Natural killer cell treated with Interleukin-12 subunit alpha and Interleukin-12 subunit beta and Interleukin-15 and Interleukin-18, amount 100 ng/mL, for 72 hours (primary cell): ENCODE measurements at places on chromosomes 2 and 18. TPM values are rescaled to one million over a fixed set of nuclear protein-coding genes. Genes with fewer than 3 reads are reported as not detected.

INO80C gene
- total RNA-seq, result 25.0 TPM

DNA sequence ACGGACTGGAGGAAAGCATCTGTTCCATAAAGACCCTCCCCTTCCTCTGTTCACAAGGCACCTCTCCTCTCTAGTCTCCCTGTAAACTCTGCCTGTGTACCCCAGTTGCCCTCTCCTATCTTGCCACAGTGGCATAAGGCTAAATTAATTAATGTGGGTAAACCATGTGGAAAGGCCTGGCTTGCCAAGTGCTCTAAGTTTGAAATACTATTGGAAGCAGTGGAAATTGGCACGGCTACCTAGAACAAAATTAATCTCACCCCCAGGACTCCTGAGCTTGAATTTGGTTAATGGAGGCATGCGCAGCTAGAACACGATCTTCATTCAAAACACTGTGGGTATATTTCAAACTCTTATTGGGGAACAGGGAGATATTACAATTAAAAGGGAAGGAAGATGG, 19.2 kb upstream of the SLC14A2 start:
- DNase-seq, result peak; percentile 41

GRCh38 chr2:15315411-15315810, 245.7 kb downstream of the NBAS start:
- no peak for DNase-seq

GRCh38 chr2:145012214-145012670, 492.3 kb upstream of the ZEB2 start:
- DNase-seq, result no peak

DNA sequence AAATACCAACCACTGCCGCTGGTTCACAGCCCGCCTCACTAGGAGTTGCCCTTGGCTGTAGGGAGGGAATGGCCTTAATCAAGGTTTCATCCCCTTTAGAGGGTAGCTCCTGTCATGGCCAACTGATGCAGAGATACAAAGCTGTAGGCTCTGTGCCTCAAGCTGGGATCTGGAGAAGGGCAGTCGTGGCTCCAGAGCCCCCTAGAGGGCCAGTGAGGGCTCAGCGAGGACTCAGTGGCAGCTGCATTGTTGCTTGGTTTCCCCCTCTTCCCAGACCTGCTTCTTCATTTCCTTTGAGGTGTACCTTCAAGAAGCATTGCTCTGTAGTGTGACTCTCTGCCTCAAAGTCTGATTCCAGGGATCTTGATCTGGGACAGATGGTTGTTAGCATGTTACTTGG, 302.1 kb downstream of the LPIN1 start:
- no peak for DNase-seq

DNA sequence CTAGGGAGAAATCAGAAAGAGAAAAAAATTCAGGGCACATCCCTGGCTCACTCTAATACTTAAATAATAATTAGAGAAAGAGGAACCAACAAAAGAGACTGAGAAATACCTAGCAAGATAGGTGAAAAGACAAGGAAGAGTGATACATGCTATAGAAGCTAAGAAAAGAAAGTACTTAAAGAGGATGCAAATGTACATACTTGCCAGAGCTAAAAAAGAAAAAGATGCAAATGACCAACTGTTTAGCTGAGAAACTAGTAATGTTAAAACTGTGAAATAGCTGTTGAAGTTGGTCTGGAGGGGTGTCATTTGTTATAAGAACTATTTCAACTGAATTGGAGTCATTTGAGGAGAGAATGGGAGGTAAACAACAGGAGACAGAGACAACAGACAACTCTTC, 412.2 kb downstream of the SPAG16 start:
- no peak for DNase-seq

DNA sequence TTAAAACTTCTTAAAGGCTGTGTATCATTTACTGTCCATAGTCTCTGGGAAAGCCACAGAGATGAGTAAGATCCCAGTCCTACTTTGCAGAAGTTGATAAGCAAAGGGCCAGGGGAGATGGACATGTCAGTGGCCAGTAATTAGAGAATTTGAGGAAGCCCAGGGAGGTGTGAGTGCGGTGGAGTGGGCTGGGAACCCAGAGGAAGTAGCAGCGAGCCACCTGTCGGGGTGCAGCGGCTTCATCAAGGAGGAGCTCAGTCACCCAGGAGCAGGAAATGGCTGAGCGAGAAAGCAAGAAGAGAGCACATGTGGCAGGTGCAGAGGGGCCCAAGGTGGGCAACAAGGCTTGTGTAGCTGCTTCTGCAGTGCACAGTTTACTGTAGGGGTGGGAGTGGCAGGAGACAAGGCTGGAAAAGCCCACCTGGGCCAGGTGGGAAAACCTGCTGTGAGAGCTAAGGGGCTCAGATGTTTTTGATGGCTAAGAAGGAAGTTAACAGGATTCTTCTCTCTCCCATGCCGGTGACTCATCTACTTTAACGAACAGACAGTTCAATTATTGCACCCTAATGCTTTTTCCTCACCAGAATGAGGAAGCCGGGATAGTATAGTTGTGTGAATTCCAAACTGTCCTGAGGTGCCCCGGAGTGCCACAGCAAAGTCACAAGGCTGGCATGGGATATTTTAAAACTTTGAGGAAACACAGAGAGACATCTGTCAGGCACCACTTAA, 34.8 kb upstream of the MGAT5 start:
- DNase-seq, result no peak

DNA sequence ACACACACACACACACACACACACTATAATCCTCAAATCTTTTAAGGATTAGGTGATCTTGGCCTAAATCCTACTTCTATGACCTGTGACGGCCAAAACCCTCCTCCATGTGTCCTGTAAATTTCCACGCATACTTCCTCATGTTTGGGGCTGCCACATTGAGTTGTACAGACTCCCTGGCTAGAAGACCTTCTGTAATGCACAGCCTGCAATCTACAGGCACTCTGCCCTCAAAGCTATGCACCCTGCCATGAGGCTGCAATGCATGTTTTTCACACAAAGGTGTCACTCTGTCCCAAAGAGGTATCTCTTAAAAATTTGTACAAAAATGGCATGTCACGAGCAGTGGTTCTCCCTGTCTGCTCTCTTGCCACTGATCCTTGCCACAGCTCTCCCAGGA, 26.4 kb upstream of the B4GALT6 start:
- no peak for DNase-seq

POLE4 gene
- total RNA-seq, result 32.8 TPM

MREG gene
- 9.2 TPM for total RNA-seq

CFAP65 gene
- not detected for total RNA-seq

KLHL30 gene
- total RNA-seq, result not detected

- no peak for DNase-seq
Measured at GRCh38 chr18:79515944-79516351, 120.2 kb downstream of the NFATC1 start.
